ENCODE measurements at places on chromosomes 12 and 14.

DNA sequence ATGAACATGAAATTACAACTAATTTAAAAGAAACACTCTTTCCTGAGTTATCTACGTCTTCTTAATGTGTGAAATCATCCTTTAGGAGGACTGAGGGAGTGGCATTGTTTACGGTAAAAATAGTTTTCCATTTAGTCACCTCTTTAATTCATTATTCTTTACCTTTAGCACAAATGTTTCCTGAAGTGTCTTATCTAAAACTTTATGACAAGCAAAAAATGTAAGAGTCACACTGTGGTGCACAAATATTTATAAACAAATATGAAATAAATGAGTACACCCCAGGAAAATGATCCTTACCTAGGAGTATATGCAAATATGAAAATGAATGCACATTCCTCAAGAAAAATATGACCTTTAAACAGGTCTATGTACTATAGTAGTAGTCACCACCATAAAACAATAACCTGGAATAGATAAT is 104.6 kb downstream of the PTPRR start:
- DNase-seq: no peak

DNA sequence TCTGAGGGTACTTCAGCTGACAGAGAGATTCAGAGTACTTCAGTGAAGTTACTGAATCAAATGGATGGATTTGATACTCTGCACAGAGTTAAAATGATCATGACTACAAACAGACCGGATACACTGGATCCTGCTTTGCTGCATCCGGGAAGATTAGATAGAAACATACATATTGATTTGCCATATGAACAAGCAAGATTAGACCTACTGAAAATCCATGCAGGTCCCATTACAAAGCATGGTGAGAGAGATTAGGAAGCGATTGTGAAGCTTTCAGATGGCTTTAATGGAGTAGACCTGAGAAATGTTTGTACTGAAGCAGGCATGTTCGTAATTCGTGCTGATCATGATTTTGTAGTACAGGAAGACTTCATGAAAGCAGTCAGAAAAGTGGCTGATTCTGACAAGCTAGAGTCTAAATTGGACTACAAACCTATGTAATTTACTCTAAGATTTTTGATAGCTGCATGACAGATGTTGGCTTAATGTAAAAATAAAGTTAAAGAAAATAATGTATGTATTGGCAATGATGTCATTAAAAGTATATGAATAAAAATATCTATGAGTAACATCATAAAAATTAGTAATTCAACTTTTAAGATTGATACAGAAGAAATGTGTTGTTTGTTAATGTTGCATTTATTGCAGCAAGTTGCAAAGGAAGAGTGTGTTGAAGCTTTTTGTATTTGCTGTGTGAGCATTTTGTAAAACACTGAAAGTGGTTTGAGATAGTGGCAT is 136.1 kb upstream of the RAP1B start:
- DNase-seq: no peak

- peak; percentile 62 for DNase-seq
Measured at GRCh38 chr12:16385782-16386646, 38.6 kb downstream of the MGST1 start.

DNA sequence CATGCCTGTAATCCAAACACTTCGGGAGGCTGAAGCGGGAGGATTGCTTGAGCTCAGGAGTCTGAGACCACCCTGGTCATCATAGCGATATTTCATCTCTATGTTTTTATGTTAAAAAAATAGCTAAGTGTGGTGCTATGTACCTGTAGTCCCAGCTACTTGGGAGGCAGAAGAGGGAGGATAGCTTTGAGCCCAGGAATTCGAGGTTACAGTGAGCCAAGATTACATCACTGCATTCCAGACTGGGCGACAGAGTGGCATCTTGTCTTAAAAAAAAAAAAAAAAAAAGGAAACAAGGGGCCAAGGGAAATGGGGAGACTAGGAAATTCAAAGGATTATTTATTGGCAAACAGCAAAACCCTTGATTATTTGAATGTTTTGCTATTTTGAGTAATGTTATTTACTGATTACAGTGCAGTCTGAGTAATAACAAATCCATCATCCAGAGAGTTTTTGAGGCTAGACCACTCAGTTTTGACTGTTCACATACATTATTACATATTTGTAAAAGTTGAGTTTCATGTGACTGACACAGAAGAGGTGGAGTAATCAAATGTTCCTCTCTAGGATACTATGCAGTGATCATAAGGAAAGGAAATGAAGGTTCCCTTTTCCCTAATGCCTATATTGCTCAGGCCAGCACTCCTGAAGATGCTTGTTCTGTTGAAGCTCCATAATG is 40.8 kb downstream of the PRKCH start:
- DNase-seq: no peak

GRCh38 chr14:56892959-56893358 is 82.7 kb upstream of the OTX2 start:
- no peak for DNase-seq

- no peak for DNase-seq
Measured at GRCh38 chr12:22481547-22482104, 62.7 kb downstream of the C2CD5 start.

- no peak for DNase-seq
Measured at GRCh38 chr12:13713556-13714410, 267.6 kb downstream of the GRIN2B start.

- no peak for DNase-seq
Measured at GRCh38 chr14:56666716-56667115, 87.1 kb downstream of the TMEM260 start.

DNA sequence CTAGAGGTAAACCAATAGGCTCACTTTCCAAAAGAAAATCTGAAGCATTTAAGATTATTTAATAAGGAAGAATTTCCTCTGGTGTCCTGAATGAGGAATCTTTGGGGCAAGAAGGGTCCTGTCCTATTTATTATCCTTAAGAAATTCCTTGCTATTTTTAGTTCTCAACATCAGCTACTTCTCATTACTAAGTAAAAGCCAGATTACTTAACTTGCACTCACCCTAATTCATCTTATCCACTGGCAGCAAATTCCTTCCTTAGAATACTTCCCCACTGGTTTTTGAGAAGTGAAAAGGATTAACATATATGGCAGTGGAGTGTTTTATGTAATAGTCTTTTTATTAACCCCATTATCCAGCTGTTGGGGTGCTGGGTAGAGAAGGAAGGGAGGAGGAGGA is 767.7 kb downstream of the DIO2 start:
- DNase-seq: no peak

DNA sequence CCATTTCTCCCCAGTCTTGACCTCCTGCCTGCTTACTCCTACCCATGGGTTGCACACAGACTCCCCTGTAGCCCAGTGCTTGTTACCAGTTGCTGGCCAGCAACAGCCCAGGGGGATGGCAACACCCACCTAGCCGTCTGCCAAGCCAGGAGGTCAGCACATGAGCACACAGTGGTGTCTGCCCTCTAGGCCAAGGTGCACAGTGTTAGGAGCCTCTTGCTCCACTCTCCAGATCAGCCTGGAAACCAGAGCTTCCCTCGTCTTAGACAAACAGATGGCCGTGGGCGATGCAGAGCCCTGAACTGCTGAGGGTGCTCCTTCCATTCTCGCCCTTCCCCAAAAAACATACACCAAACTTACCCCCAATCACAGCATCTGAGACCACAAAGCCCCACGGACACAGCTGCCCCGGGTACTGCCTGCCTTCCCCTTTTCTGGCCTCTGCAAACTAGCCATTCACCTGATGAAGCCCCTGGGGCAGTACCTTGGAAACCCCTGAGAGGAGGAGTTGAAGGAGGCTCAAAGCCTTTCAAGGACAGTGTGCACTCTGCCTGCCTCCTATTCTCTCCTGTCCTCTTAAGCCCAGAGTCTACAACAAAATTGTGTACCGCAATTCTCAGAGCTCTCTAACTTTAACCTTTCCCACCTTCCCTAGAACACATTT is 1.0 kb upstream of the GPD1 start:
- peak; percentile 14 for DNase-seq

DNA sequence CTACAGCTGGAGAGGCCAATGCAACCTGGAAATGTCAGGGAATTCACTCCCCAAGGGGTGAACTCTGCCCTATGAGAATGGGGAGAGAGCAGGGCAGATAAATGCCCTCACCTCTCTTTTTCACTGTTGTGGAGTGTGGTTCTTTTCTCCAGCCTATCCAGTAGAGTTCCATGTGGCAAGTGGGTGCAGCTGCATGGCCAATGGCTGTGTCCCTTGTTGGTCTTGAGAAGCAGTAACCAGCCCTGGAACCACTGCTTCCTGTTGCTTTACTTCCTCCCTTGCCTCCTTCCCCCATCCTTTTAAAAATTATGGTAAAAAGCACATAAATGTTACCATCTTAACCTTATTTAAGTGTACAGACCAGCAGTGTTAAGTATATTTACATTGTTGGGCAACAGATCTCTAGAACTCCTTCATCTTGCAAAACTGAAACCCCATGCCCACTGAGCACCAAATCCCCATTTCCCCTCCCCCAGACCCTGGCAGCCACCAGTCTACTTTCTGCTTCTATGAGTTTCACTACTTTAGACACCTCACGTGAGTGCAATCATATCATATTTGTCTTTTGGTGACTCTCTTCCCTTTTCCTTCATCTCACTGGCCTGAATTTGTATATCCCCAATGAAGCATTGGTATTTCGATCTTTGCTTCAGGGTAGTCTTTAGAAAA is 77.0 kb upstream of the GRIP1 start:
- DNase-seq: no peak

DNA sequence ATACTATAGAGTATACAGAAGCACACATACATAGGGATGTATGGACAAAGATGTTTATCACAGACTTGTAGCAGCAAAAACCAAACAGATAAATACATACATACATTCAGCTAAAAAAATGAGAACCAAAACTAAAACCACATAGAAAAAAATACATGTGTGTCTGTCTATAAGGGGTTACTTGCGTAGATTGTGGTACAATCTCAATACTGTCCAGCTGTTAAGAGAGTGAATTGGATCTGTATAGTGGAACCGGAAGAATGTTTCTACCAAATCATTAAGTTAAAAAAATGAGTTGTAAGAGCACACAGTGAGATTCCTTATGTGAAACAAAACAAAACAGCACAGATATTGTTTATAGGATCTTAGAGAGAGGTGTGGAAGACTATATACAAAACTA is 44.2 kb upstream of the DCD start:
- DNase-seq: no peak

GRCh38 chr14:92600318-92601053 is 86.9 kb downstream of the RIN3 start:
- no peak for DNase-seq

- no peak for DNase-seq
Measured at GRCh38 chr12:129202109-129202814, 349.0 kb downstream of the GLT1D1 start.

DNA sequence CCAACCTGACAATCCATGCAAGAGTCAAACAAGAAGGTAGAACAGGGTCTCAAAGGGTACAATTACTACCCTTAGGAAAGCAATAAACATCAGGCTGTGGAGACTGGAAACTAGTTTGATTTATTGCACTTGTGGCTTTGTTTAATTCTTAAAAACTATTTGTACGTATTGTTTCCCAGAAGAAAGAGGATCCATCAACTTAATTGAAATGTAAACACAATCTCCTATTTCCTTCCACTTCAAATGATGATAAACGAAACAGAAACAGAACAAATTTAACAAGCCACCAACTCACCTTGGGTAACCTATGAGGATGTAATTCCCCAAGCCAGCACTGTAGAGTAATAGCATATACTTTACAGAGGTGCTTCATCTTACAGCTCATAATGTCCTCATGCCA is 8.0 kb downstream of the STXBP6 start:
- no peak for DNase-seq

DNA sequence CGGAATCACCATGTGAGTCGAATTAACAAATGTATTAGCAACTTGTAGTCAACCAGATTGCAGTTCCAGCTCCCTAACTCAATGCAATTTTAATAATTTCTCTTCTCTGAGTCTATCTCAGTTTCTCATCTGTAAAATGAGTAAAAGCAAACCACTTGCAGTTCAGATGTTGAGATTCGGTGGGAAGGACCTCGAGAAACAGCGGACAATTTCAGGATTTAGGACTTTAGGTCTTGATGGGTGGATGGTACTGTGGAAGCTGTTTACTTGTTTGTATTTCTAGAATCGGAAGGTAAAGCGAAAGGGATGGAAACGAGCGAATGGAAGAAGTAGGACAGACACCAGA is 510 bp upstream of the TTC8 start:
- no peak for DNase-seq

DNA sequence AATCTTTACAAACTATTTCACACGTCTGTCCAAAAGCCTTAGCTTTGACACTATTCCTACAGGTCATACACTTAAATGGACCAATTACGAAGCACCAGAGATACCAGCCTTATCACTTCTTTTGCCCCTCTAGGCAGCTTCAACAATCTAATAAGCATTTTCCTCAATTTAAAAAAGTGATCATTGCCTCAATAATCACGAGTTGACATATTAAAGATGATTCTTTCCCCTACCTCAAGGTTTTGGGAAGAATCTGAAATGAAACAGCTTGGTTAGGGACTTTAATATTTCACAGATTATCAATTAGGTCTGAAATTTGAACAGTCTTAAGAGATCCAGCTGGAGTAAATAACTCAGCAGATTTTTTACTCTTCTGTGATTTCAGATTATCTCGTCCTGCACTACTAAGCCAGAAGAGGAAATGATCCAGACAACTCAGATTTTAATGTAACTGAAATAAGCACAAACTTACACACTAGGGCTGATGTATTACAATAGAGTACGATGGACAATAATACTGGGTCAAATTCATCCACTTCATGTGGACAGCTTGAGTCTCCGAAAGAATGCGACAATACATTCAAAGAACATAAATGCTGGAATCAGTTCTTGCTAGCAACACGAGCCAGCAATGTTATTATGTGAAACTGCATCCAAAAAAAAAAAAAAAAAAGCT is 15.9 kb downstream of the UBE2N start:
- no peak for DNase-seq

DNA sequence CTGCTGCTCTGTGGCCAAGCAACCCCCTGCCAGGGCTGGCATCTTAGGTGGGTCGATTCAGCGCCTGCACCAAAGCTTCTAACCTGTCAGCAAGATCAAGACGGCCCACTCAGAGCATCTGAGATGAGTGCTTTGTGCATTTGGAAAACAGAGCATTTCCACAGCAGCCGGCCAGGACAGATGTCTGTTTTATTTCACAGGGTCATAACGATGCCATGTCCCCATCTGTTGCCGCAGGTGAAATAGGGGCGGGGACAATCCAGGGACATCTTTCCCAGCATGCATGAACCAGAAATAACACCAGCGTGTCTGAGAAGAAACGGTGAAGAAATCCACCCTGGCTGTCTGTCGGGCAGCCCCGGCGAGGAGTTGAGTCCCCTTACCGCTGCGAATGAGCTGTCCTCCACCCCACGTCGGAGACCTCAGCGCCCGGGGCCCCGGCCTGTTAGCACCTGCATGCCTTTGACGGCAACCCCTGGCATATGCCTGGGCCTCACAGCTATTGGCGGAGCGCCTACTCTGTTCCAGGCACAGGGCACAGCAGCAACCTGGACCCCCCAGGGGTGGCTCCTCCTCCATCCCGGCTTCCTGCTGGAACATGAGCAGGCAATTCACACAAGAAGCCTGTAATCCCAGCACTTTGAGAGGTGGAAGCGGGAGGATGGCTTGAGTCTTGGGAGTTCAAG is 30.6 kb upstream of the ULK1 start:
- DNase-seq: no peak

Measured in globus pallidus (tissue), 1 donor.